ENCODE measurements at places on chromosomes 13 and 19.

DNA sequence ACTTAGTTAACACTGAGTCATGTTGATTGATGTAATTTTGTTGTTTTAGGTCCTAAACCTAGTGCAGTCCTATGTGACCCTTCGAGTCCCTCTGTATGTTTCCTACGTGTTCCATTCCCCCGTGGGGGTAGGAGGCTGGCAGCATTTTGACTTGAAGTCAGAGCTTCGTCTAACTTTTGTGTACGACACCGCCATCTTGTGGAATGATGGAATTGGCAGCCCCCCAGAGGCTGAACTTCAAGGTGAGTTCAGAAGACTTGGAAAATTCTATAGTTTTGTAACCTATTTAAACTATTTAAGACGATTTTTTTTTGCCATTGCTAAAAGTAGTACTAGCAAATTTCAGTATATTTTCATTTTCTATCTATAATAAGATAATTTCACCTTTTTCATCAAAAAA, 117.9 kb downstream of the STOML3 start:
- DNase-seq: peak; percentile 19

- DNase-seq: no peak
Measured at GRCh38 chr13:52906122-52906903, 57.9 kb upstream of the PCDH8 start.

- DNase-seq: peak; percentile 77
Measured at GRCh38 chr19:3801412-3802096, 15.4 kb upstream of the MATK start.

DNA sequence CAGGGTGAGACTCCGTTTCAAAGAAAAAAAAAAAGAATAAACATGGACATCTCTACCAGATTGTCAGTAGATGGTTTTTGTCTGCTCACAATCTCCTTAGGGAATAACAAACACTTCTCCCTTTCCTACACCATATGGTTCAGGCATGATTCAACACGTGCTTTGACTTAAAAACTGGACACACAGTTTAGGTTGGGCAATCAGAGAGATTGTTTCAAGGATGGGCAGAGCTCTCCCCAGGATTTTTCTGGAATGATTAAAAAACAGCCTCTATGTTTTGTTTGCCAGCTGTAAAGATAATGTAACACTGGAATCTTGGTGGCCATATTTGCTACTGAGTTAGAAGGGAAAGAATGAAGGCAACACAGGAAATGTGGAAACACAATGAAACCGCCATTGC, 150.1 kb upstream of the TSC22D1 start:
- no peak for DNase-seq

DNA sequence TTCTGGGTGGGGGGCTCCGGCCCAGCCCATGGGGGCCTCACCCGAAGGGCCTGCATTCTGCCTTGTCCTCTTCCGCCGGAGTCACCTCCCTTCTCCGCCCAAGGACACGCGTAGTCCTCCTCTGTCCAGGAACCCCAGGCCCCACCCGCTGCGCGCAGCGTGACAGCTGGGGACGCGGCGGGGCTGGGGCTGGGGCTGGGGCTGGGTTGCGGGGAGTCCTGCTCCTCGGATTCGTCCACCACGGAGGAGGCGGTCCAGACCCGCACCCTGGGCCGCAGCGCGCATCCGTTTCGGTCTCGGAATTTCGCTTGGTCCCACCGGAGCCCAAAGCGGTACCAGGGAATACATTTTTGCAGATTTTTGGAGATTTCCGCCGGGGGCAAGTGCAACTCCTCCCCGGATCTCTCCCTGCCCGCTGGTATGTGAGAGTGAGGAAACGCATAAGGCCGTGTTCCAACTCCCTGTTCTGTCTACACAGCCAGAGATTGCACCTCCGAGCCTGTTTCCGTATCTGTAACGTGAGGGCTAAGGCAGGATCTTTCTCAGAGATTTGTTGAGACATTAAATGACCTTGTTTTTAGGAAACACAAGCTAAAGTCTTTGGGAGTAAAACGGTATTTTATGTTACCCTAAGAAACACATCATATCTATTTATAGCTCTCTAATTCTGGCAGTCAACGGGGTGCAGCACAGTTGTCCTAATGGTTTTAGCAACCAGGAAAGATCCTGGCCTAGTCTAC, at the start of gene COX7A1:
COX7A1 (minus strand) TSS at position 96 of the 740 bp plus-strand sequence; CDS start at position 56, 40 bp downstream.
- DNase-seq: no peak

- no peak for DNase-seq
Measured at GRCh38 chr13:94345374-94346195, 133.9 kb downstream of the DCT start.

GRCh38 chr13:50724913-50725312, 118.6 kb downstream of the DLEU7 start:
- no peak for DNase-seq

GRCh38 chr13:85498774-85499173, 300.4 kb downstream of the SLITRK6 start:
- DNase-seq: no peak

GRCh38 chr13:48570216-48570828, 37.4 kb upstream of the RCBTB2 start:
- DNase-seq: no peak

DNA sequence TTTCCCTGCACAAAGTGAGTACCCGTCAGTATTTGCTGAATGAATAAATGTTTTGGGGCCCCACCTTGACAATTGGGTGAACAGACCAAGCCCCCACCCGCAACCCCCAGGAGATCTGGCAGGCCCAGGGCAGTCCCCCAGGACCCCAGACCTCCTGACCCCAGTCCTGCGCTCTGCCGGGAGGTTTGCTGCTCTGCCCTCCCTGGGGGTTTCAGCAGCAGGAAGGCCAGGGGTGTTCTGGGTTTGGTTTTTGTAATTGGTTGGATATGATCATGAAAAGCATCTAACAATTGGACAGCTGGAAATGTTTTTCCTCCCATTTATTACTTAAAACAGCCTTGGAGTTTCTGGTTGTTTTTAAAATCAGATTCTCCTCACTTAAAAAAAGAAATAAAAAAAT, 193.8 kb downstream of the URI1 start:
- no peak for DNase-seq

GRCh38 chr19:48253999-48254398, 1.7 kb downstream of the CARD8 start:
- DNase-seq: no peak

GRCh38 chr13:33722216-33722915, 95.6 kb upstream of the RFC3 start:
- DNase-seq: no peak

DNA sequence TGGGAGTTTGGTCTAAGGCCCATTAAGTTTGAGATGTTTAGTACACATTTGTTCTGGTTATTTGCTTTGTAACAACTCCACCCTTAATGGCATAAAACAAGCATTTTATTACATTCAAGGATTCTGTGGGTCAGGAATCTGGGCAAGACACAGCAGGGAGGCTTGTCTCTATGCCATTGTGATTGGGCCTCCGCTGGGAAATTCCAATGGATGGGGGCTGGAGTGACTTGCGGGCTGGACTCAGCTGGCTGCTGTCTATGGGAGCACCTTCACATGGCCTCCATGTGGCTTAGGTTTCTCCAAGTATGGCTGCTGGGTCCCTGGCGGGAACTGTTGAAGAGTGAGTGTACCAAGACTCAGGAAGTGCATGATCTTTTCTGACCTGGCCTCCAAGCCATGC, 159.0 kb downstream of the PAN3 start:
- no peak for DNase-seq

DNA sequence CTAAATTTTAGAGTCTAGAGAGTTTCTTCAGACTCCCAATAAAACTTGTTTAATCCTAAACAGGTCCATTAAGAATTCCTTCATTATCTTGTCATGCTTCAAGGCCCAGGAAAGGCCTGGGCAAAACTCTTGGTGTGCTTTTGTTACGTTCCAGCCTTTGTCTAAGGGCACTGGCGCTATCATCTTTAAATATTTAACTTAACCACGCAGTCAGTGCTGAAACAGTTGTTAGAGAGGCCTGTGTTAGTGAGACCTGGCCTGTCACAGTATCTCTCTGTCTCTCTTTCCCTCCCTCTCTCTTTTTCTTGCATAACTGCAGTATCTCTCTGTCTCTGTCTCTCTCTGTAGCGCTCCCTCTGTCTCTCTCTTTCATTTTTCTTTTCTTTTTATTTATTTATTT, 8.2 kb upstream of the OR1M1 start:
- DNase-seq: no peak

- no peak for DNase-seq
Measured at GRCh38 chr19:46691948-46692347, 25.0 kb downstream of the PRKD2 start.

DNA sequence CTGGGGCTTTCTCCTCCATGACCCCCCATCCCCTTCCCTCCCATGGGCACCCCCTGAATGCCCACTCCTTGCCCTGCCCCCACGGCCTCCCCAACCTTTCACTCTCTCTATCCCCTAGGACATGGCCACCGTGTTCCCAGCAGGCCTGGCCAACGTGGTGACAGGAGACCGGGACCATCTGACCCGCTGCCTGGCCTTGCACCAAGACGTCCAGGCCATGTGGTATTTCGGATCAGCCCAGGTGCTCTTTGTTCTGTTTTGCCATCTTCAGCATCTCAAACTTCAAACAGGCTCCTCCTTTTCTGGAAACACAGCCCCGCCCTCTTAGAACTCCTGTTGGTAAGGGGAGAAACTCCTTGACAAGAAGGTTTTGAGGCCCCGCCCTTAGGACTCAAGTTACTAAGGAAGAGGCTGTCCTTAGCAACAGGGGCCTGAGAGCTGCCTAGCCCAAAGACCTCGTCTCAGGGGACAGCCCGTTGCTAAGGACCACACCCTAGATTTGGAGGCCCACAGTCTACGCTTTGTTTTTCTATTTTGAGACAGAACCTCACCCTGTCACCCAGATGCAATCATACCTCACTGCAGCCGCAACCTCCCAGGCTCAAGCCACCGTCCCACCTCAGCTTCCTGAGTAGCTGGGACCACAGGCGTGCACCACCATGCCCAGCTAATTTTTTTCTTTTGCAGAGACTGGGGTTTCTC, 5.1 kb upstream of the FLT3LG start:
- peak; percentile 91 for DNase-seq

DNA sequence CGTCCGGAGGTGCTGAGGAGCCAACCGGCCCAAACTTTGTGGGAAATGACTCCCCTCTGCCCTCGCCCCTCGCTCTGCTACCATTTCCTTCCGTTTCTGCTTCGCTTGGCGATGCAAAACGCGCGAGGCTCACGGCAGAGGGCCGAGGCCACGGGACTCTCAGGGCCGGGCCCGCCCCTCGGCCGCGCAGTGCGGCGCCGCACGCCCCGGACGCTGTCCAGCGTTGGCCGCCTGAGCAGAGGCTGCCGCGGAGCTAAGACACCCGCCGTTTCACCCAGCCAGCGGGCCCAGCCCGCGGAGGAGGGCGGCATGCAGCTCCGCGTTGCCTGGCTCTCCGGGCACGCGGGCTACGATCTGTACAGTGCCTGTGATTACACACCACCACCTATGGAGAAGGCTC, 2.1 kb upstream of the ZNF578 start:
- no peak for DNase-seq

DNA sequence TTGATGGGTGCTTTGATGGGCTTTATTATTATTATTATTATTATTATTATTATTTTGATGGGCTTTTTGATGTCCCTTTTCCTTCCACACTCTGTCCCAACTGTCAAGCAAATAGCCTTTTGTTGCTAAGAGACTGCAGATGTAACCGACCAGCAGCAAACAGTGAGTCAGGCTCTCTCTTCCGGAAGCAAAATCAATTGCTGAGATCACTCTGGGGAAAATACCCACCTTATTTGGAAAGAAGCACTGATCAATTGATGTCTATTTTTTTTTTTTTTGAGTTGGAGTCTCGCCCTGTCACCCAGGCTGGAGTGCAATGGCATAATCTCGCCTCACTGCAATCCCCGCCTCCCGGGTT, 2.9 kb downstream of the LDLR start:
- DNase-seq: peak; percentile 48

DNA sequence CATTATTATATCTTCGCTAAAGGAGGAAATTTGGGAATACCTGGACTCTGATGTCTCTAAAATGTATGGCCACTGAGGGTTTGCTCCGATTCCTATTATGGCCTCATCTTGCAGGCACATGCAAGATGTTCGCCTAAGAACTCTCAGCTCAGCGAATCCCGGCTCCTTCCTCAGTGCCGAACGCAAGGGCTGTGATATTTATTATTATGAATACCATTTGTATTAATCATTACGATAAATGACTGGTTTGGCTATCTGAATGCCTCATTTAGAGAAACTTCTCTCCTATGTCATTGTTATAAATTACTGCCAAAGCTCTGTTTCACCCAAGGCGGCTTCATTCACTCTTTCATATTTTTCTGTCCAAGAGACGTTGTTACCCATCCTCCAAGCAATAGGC, 369.7 kb upstream of the TSHZ3 start:
- DNase-seq: no peak

DNA sequence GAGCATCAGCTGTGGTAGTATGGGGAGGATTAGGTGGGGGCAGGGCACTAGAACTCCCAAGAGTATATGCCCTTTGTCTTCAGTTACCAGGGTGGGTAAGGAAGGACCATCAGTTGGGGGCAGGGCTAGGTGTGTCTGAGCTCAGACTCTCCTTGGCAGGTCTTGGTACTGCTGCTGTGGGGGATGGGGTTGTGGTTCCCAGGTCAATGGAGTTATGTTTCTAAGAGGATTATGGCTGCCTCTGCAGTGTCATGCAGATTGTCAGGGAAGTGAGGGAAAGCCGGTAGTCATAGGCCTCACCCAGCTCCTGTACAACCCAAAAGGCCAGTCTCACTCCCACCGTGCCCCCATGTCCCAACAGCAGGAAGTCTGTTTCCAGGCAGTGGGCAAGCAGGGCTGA, 8.8 kb upstream of the ZNF578 start:
- no peak for DNase-seq

GRCh38 chr13:79273045-79273444, 133.0 kb downstream of the RBM26 start:
- DNase-seq: no peak

DNA sequence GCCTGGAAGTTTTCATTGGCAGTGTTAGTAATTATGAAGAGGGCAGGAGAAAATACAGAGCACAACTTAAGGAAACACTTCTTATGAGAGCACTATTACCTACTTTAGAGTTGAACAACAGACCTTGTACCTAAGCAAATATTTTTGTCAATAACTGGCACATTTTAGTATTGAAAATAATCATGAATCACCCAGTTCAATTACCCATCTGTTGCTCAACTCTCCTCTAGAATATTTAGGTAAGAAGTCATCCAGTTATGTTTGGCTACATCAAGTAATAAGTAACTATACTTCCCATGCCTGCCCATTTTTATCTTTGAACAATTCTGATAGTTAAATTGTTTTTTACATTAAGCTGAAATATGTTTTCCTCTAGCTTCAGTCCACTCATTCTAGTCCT, 893.4 kb downstream of the DIAPH3 start:
- no peak for DNase-seq

GRCh38 chr13:52650731-52651130, 1.9 kb upstream of the SUGT1 start:
- no peak for DNase-seq

GRCh38 chr13:48412881-48413351, at the start of gene LPAR6:
Gene LPAR6 (minus strand): TSS chr13:48413113. CDS start chr13:48412423, 690 bp downstream.
- peak; percentile 16 for DNase-seq

- DNase-seq: peak; percentile 10
Measured at GRCh38 chr13:46071590-46072249, 19.2 kb upstream of the ZC3H13 start.

- peak; percentile 47 for DNase-seq
Measured at GRCh38 chr19:12872941-12873890, 8.0 kb downstream of the DNASE2 start.

Measured in CD4-positive, alpha-beta T cell treated with Interleukin-17A for 4 hours (primary cell).